Small intestine (tissue), 16 donors: ENCODE measurements at places on chromosomes 2 and 18.

- no peak for DNase-seq
Measured at GRCh38 chr2:143230506-143231253, 101.5 kb downstream of the ARHGAP15 start.

DNA sequence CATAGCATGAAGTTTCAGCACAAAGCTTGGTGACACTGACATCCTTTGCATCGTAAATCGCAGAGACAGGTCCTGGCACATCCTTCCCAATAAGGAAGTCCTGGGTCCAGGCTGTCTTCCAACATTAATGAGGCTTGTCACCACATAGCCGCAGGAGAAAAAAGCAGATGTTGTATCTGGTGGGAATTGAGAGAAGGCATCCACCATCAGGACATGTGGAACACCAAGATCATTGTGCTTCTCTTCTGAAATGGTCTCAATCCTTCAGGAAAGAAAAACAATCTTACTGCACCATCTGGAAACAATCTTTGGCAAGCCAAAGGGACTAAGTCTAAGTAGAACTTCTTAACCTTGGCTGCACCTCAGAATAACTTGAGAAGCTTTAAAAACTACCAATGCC lies 119.0 kb upstream of the ARHGAP28 start:
- no peak for DNase-seq

DNA sequence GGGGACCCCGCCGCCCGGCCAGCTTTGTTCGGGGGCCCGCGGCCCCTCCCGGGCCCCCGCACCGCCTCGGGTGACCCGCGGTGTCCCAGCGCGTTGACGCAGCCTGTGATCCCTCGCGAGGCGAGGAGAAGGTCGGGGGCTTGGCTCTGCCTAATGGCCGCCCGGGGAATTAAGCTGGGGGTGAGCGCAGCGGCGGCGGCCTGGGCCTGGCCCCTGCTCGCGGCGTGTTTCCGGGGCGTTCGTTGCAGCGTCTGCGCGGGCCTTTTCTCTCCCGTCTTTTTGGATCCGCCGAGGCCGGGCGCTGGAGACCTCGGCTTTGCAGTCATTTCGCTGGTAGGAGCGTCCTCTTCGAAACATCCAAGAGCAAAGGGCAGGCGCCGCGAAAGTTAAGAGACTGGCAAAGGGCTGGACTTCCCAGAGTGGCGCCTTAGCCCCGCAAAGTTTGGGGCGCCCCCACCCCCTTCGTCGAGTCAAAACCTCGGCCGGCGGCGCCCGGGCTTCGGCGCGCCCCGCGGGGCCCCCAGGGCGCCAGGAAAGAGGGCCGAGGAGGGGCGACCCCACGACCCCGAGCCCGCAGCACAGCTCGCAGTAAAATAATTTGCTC lies 1.3 kb downstream of the SALL3 start:
- no peak for DNase-seq

DNA sequence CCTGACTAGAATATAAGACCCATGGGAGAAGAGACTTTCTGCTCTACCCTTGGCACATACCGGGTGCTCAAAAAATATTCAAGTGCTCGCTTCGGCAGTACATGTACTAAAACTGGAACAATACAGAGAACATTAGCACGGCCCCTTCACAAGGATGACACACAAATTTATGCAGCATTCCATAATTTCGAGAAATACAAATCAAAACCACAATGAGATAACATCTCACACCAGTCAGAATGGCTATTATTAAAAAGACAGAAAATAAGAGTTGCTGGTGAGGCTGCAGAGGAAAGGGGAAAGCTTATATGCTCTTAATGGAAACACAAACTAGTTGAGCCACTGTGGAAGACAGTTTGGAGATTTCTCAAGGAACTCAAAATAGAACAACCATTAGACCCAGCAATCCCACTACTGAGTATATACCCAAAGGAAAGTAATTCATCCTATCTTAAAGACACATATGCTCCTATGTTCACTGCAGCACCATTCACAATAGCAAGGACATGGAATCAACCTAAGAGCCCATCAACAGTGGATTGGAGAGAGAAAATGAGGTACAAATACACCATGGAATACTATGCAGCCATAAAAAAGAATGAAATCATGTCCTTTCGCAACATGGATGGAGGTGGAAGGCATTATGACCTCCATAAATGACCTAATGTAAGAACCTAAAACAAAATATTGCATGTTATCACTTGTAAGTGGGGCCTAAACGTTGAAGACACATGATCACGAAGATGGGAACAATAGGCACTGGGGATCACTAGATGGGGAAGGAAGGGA lies 71.6 kb upstream of the CYP1B1 start:
- DNase-seq, result no peak

DNA sequence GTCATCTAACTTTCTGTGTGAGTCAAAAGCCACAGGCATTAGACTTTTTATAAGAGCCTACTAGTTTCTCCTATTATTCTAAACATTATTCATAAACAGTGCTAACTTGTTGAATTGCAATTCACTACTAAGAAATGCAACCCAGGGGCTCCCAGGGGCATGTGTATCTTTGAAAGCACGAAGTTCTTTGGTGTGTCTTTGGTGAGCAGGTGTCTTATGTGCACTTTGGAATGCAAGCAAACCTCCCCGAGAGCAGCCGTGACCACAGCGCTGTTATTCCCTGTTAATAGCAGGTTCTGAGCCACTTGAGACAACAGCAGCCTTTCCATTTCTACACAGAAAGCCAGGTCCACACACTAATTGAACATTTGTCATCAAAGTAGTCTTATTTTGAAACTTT lies 123.5 kb downstream of the PRKRA start:
- peak; percentile 65 for DNase-seq

- DNase-seq, result no peak
Measured at GRCh38 chr2:136310797-136311603, 193.1 kb upstream of the CXCR4 start.

- peak; percentile 42 for DNase-seq
Measured at GRCh38 chr18:58067601-58068000, 23.6 kb downstream of the NEDD4L start.

- DNase-seq, result no peak
Measured at GRCh38 chr18:79664525-79665125, 15.0 kb upstream of the CTDP1 start.

DNA sequence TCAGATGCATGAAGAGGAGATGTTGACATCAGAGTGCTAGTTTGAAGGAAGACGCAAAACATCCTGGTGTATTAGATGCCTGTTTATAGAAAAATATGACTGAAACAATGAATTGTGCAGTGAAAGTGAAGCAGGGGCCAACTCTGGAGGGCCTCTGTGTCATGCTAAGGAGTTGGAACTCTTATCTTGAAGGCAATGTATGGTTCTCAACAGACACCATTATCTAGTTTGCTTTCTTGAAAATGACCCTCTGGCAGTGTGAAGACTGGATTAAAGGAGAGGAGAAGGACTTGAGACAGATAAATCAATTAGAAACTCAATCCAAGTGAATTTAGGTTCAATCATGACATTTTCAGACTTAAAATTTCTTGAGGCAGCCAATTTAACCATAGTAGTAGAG lies 63.1 kb downstream of the ITGA4 start:
- no peak for DNase-seq

- DNase-seq, result peak; percentile 83
Measured at GRCh38 chr2:170815746-170816503, 762 bp upstream of the GAD1 start.

GRCh38 chr18:70273021-70273420 lies 15.8 kb upstream of the SOCS6 start:
- DNase-seq, result no peak

DNA sequence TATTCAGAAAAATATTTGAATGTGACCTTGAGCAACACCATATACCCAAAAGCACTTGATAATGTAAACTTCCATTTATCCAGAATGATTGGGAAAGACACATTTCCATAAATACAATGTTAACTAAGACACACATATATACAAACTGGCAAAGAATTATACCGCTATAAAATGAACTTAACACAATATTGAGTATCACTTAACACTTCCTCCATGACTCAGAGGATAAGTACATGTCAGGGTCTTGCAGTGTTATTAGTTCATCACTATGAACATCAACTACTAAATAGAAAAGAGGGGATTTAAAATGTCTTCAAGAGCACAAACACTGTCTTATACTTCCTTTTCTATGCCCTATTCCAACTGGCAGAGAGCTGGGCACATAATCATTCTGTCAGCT lies 18.6 kb downstream of the WDSUB1 start:
- no peak for DNase-seq

DNA sequence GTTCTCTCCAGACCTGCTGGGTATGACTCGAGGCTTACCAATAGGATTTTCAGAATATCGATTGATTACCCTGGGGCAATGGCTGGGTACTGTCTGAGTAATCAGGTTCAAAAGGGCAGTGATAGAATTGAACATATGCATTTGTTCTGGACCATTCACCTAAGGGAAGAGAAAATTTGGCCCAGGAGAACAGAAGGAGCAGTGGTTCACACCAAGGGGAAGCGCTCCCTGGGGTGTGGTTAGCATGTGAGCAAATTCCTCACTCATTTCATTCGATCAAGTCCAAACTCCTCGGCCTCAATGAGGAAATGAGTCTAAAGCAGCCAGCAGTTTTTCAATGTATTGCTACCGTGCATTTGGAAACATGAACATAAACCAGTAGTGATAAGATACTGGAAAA lies 55.6 kb downstream of the CYP26B1 start:
- DNase-seq, result peak; percentile 97

DNA sequence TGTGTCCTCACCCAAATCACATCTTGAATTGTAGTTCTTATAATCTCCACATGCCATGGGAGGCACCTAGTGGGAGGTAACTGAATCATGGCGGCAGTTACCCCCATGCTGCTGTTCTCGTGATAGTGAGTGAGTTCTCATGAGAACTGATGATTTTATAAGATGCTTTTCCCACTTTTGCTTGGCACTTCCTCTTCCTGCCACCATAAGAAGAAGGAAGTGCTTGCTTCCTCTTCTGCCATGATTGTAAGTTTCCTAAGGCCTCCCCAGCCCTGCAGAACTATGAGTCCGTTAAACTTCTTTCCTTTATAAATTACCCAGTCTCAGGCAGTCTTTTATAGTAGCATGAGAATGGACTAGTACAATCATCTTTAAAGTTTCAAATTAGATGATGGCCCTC lies 902.4 kb upstream of the PIK3C3 start:
- no peak for DNase-seq

GRCh38 chr2:11491348-11491933 lies 25.5 kb upstream of the E2F6 start:
- no peak for DNase-seq

DNA sequence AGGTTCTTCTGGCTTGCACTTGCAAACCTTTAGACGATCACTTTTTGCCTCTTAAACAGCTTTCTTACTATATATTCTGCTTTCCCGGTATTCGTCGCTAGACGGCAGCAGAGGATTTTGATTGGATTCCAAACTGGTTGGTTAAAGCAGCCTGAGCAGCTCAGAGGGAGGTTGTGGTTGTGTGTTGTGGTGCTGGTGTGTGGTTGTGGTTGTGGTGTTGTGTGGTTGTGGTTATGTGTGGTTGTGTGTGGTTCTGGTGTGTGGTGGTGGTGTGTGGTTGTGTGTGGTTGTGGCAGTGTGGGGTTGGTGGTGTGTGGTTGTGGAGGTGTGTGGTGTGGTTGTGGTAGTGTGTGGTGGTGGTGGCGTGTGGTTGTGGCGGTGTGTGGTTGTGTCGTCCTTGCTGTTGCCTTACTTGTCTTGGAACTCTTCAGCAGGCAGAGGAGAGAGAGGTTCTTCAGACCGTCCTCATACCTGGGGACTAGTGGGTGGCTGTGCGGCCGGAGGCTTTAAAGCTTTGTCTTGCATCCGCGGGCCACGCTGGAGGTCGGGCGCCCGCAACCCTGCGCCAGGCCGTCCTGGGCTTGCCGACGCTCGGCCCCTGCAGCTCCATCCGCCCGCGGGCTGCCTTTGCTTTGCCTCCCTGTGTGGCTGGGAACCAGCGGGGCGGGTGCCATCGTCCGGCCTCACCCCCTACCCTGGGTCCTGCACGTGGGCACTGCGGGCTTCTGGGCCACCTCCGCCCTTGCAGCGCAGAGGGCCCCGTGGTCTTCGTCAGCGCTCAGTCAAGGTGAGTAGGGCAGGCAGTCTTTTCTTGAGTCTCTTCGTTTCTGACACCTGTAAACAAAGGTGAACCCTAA lies 190.8 kb downstream of the ARHGAP28 start:
- peak; percentile 78 for DNase-seq

- DNase-seq, result no peak
Measured at GRCh38 chr2:142819411-142819810, 58.1 kb upstream of the KYNU start.

GRCh38 chr2:105739426-105739825 lies 5.3 kb upstream of the NCK2 start:
- DNase-seq, result no peak

DNA sequence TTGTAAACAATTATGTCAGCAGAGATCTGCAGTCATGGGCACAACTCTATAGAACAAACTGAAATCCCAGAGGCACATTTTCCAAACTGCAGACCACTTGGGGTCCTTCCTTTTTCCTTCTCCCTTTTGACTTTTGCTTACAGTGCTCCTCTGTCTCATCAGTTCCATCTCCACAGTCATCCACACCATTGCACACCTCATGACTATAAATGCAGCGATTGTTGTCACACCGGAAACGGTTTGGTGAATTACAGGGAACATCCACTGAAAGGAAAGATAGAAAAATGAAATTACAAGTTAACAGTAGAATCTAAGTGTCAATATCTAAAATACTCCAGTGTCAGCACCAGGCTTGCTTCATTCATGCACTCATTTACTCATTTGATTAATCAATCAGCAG lies 96.4 kb downstream of the DHRS9 start:
- DNase-seq, result no peak

GRCh38 chr2:232816657-232817056 lies 40.3 kb upstream of the KCNJ13 start:
- DNase-seq, result no peak

DNA sequence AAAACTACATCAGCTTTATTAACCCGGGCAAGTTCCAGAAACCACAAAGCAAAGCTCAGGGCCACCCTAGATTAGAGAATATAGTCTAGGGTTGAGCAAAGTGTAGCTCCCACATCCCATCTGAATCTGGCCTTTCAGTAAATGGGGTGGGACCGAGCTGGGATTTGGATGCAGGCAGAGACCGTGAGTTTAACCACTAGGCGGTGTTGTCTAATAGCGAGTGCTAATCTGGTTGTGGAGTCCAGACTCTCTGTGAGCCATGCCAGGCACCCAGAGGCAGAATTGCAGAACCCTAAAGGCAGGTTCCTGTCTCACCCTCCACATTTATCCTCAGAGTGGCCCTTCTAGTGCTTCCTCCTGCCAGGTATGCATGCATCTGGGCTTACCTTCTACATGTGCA lies 435.9 kb downstream of the TSN start:
- no peak for DNase-seq

- no peak for DNase-seq
Measured at GRCh38 chr18:40980171-40980570, 974.9 kb upstream of the PIK3C3 start.

DNA sequence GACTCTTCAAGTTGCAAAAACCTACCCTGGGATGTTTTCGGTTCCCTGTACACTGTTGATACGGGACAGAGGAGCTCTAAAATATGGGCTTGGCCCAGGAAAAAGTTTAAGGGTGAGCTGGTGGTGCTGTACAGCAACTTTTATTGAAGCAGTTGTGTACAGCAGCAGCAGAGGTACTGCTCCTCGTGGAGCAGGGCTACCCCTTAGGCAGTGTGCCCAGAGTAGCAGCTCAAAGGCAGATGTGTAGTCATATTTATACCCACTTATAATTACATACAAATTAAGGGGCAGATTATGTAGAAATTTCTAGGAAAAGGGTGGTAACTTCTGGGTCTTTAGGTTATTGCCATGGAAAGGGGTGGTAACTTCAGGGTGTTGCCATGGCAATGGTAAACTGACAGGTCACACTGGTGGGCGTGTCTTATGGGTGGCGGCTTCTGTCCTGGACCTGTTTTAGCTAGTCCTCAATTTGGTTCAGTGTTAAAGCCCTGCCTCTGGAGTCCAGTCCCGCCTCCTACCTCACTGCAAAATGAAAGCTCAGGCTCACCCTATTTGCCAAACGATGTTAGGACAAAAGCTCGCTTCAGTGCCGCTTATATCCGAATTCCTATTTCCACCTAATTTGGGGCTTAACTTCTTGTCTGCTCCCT lies 203.2 kb downstream of the ETAA1 start:
- DNase-seq, result no peak
